Vagina (tissue), 2 donors: ENCODE measurements at places on chromosomes 5 and 9. TPM values are rescaled to one million over a fixed set of nuclear protein-coding genes. Genes with fewer than 3 reads are reported as not detected.

Gene SLC36A2
- not detected for total RNA-seq

Gene ELAVL2
- 2.2 TPM for total RNA-seq

DNA sequence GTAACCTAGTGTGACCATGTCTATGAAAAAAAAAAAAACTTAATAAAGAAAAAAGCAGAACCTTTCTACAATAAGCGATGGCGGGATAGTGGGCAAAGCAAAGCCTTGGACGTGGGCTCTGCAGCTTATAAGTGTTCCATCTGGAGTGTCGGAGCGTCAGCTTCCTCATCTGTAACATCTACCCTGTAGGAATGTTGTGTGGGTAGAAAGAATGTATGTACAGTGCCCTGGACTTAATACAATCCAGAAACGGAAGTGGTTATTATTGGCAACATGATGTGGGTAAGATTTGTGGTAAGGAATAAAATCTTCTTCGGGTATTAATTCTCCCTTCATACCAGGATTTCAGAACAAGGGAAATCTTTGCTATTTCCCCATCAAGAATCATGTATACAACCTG, 66.5 kb downstream of the SEMA5A start:
- no peaks in the 10 kb centered on the region for H3K27me3 ChIP-seq
- no peaks in the 10 kb centered on the region for H3K4me1 ChIP-seq
- no peak overlapping the region for H3K4me3 ChIP-seq
- no peaks in the 10 kb centered on the region for H3K36me3 ChIP-seq
- H3K27ac ChIP-seq: no peak overlapping the region

DNA sequence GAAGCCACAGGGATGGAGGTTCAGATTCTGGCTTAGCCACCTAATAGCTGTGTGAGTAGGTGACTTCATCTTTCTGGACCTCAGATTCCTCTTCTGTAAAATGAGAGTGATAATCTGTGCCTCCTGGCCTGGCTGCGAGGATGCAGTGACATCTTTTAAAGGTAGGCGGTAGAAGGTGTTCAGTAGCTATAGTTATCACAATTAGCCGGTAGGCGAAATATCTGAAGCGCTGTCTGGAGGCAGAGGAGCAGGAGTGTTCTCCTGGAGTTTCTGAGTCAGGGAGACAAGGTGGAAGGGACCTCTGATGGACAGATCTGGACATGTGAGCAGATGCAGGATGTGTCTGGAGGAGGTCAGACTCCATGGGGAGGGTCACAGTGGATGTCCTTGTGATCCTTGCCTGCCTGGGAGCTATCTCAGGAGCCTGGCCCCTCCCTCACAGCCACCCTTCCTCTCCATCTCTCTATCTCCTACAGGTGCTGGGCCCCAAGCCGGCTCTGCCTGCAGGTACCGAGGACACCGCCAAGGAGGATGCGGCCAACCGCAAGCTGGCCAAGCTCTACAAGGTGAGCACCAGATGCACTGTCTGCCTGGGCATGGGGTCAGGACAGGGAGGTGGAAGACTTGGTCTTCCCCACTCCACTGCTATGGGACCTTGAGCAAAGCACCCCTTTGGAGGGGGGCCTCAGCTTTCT, 45.6 kb downstream of the GSN start:
- H3K27ac ChIP-seq: peak overlapping the region; percentile 29
- peaks cover 33% of the 10 kb centered on the region for H3K4me1 ChIP-seq
- peaks cover 100% of the 10 kb centered on the region for H3K36me3 ChIP-seq
- no peak for DNase-seq

- H3K4me3 ChIP-seq: no peak overlapping the region
- no peaks in the 10 kb centered on the region for H3K36me3 ChIP-seq
- H3K27ac ChIP-seq: no peak overlapping the region
Observed at GRCh38 chr9:3244963-3245653, 280.7 kb downstream of the RFX3 start.

- no peaks in the 10 kb centered on the region for H3K4me1 ChIP-seq
- H3K4me3 ChIP-seq: no peak overlapping the region
- no peak overlapping the region for H3K27ac ChIP-seq
- H3K36me3 ChIP-seq: no peaks in the 10 kb centered on the region
- H3K27me3 ChIP-seq: no peaks in the 10 kb centered on the region
Observed at GRCh38 chr5:154674029-154674428, 81.1 kb upstream of the LARP1 start.

- H3K4me3 ChIP-seq: no peak overlapping the region
- no peaks in the 10 kb centered on the region for H3K36me3 ChIP-seq
- H3K27ac ChIP-seq: no peak overlapping the region
- no peak for DNase-seq
- H3K27me3 ChIP-seq: no peaks in the 10 kb centered on the region
Observed at GRCh38 chr5:59021837-59022514, 439.1 kb downstream of the RAB3C start.

- no peak for DNase-seq
- H3K36me3 ChIP-seq: no peaks in the 10 kb centered on the region
- H3K27me3 ChIP-seq: no peaks in the 10 kb centered on the region
- no peak overlapping the region for H3K4me3 ChIP-seq
- no peak overlapping the region for H3K27ac ChIP-seq
Observed at GRCh38 chr5:135306557-135306956, 92.5 kb downstream of the MACROH2A1 start.

DNA sequence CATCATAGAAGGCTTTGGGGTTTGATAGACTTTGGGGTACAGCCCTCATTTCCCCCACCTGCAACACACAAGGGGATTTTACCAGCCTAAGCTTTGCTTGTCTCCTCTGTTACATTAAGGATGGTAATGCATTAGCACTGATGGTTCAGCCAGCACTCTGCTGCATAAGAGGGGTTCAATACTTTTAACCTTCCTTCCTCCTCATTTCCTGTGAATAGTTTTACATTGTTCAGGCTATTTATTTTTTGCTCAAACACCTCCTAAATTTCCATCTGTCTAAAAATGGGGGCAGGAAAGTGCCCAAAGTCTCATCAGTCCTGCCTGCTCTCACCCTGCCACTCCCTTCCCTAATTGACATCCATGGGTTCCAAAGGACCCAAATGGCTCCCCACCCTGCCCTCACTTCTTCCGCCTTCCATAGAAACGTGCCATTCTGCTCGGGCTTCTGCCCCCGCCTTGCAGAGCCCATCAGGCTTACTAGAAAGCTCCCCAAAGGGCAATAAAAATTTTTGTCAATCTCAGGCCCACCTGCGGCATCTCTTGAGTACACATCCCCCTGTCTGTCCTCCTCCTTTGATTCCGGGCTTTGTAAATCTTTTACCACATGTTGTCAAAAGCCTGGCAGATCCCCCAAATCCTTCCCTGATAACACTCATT, 239.5 kb upstream of the SLC24A2 start:
- H3K27ac ChIP-seq: no peak overlapping the region
- no peak for DNase-seq
- H3K4me3 ChIP-seq: no peak overlapping the region
- no peaks in the 10 kb centered on the region for H3K27me3 ChIP-seq
- H3K36me3 ChIP-seq: no peaks in the 10 kb centered on the region

Gene PCDHB10
- 3.2 TPM for total RNA-seq

DNA sequence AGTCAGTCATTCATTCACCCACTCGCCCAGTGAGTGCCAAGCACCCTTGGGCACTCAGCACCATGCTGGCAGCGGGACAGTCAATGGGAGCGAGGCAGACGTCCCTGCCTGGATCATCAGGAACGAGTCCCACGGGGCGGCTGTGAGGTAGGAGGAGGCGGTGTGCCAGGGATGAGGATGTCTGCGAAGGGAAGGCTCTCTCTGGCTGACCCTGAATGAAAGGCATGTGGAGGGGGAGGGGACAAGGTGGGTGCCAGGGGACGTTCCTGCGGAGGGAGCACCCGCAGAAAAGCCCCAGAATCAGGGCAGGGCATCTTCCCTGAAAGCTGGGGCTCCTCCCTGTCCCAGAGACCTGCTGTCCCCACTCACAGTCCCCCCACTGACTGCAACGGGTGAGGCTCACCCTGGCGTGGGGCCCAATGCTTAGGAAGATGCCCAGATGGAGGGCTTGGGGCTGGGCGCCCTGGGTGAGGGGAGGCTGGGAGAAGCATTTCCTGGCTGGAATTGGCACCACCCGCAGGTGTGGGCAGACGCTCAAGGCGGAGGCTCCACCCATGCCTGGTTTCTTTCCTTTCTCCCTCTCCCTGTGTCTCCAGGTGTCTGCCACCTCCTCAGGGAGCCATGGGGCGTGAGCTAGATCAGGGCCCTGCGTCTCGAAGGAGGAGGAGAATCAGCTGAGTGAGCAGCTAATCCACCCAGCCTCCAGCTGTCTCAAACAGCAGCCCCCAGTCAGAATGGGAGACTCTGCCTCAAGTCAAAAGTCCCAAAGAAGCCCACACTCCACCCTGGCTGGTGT, 179.0 kb upstream of the PPP1R26 start:
- H3K36me3 ChIP-seq: no peaks in the 10 kb centered on the region
- H3K4me3 ChIP-seq: no peak overlapping the region
- no peaks in the 10 kb centered on the region for H3K27me3 ChIP-seq
- no peak for DNase-seq

GRCh38 chr9:130458027-130458803, 13.5 kb downstream of the ASS1 start:
- no peaks in the 10 kb centered on the region for H3K36me3 ChIP-seq
- DNase-seq: no peak
- no peak overlapping the region for H3K27ac ChIP-seq
- H3K4me3 ChIP-seq: no peak overlapping the region
- H3K27me3 ChIP-seq: no peaks in the 10 kb centered on the region
- peaks cover 10% of the 10 kb centered on the region for H3K4me1 ChIP-seq

DNA sequence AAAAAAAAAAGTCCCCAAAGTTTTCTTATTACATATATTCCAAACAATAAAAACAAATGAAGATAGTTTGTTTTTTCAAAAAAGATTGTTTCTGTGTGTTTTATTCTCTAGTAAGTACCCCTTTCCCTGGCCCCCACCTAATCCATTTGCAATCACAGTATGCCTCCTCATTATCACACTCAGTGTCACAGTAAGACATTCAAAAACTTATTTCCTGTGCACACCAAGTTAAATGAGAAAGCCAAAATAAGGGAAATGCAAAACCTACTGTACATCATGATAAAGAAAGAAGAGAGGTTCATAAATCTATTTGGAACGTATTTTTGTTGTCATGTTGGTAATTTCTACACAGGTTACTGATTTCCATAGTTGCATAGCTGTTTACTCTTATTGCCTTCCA, 62.3 kb downstream of the ST8SIA4 start:
- no peak overlapping the region for H3K4me3 ChIP-seq
- H3K4me1 ChIP-seq: peaks cover 15% of the 10 kb centered on the region
- H3K27ac ChIP-seq: no peak overlapping the region
- DNase-seq: no peak
- H3K27me3 ChIP-seq: no peaks in the 10 kb centered on the region

- H3K36me3 ChIP-seq: no peaks in the 10 kb centered on the region
- no peak overlapping the region for H3K27ac ChIP-seq
- DNase-seq: no peak
- no peaks in the 10 kb centered on the region for H3K27me3 ChIP-seq
- H3K4me3 ChIP-seq: no peak overlapping the region
Observed at GRCh38 chr9:117546894-117547678, 132.2 kb upstream of the ASTN2 start.

Gene SPOCK1
- 70.7 TPM for total RNA-seq

DNA sequence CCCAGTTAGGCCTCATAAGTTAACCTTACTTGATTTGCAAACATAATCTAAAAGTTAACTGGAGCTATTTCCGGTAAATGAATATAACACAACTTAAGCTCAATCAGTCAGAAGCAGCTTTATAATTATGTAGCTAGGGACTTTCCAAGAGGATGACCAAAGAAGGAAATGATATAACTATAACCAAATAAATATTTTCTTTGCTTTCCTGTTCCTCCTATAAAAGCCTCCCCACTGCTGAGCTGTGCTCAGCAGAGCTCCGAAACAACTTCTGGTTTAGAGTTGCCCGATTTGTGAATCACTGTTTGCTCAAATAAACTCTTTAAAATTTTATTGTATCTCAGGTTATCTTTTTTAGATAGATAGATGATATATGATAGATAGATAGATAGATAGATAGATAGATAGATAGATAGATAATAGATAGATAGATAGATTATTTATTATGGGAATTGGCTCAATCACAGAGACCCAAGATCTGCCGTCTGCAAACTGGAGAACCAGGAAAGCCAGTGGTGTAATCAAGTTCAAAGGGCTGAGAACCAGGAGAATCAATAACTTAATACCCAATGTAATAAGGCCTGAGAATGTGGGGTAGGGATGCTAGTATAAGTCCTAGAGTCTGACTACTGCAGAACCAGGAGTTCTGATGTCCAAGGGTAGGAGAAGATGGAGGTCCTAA, 19.3 kb upstream of the TMEM161B start:
- peaks cover 5% of the 10 kb centered on the region for H3K36me3 ChIP-seq
- no peak overlapping the region for H3K27ac ChIP-seq
- H3K4me1 ChIP-seq: no peaks in the 10 kb centered on the region
- H3K4me3 ChIP-seq: no peak overlapping the region

DNA sequence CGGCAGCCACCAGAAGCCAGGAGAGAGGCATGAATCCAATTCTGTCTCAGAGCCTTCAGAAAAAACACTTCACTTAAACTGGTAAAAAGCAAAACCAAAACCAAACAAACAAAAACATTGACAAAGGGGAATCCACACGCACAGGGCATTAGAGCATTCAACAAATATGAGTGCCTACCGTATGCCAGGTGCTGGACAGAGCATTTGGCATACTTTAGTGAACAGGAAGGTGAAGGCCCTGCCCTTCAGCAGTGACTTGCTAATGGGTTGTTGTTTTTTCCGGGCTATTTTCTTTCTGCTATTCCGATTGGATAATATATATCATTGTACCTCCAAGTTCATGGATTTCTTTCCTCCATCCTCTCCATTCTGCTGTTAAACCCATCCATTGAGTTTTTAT, 71.7 kb upstream of the RUFY1 start:
- no peak for DNase-seq
- H3K4me3 ChIP-seq: no peak overlapping the region
- H3K4me1 ChIP-seq: no peaks in the 10 kb centered on the region
- no peak overlapping the region for H3K27ac ChIP-seq
- H3K27me3 ChIP-seq: no peaks in the 10 kb centered on the region

Gene PCSK1
- total RNA-seq: 1.7 TPM

Gene PCDHA9
- total RNA-seq: 0.25 TPM

Gene INSYN2B
- 0.25 TPM for total RNA-seq

GRCh38 chr5:55188656-55189540, 15.9 kb upstream of the CDC20B start:
- no peak for DNase-seq
- no peaks in the 10 kb centered on the region for H3K4me1 ChIP-seq
- no peaks in the 10 kb centered on the region for H3K27me3 ChIP-seq
- no peak overlapping the region for H3K4me3 ChIP-seq
- H3K36me3 ChIP-seq: no peaks in the 10 kb centered on the region

Gene SOHLH1
- total RNA-seq: not detected

DNA sequence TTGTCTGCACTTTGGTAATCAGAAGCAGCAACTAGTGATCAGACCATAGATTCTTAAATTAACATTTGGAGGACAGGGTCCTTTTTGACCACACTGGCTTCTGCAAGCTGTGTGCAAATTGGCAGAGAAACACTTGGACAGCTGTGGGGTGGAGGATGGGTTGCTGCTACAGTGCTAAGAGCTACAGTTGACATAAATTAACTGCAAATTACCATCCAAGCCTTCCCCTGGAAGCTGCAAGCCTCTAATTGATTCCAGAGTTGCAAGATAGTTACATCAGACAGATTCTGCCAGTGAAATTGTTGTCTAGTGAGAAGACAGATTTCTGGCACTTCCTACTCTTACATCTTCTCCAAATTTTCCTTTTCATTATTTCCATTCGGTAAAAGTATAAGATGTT, 517.7 kb downstream of the DIRAS2 start:
- no peaks in the 10 kb centered on the region for H3K27me3 ChIP-seq
- H3K27ac ChIP-seq: no peak overlapping the region
- no peak for DNase-seq
- H3K36me3 ChIP-seq: no peaks in the 10 kb centered on the region
- H3K4me1 ChIP-seq: no peaks in the 10 kb centered on the region

Gene CD274
- 2.2 TPM for total RNA-seq

Gene UIMC1
- 42.2 TPM for total RNA-seq
